ENCODE measurements at places on chromosomes 1 and 21. TPM values are rescaled to one million over a fixed set of nuclear protein-coding genes. Genes with fewer than 3 reads are reported as not detected.

Gene SOD1
- total RNA-seq, result 518 TPM

Gene GLIS1
- 2.3 TPM for total RNA-seq

Gene PRKCZ
- not detected for total RNA-seq

Gene CFAP45
- total RNA-seq, result 0.20 TPM

Gene CYP4A11
- total RNA-seq, result not detected

Gene PALMD
- 10.2 TPM for total RNA-seq

Gene GBP6
- total RNA-seq, result 0.22 TPM

Gene HCN3
- 1.7 TPM for total RNA-seq

Gene OR10X1
- total RNA-seq, result not detected

Gene DDAH1
- total RNA-seq, result 71.0 TPM

Gene TMEM240
- total RNA-seq, result not detected

Gene LCE4A
- total RNA-seq, result not detected

Gene TNFAIP8L2
- not detected for total RNA-seq

Gene LCE3D
- not detected for total RNA-seq

Gene LRRC8D
- 66.7 TPM for total RNA-seq

Gene TFF2
- 0.30 TPM for total RNA-seq

Gene CCDC18
- total RNA-seq, result 14.2 TPM

Gene KRTAP10-7
- total RNA-seq, result not detected

Gene FHAD1
- 1.3 TPM for total RNA-seq

Gene CNIH3
- 23.5 TPM for total RNA-seq

Gene PLA2G2A
- total RNA-seq, result not detected

Gene CRYAA
- not detected for total RNA-seq

Gene TTC22
- 0.15 TPM for total RNA-seq

Gene ACTL8
- total RNA-seq, result 0.39 TPM

Gene UCK2
- 40.4 TPM for total RNA-seq

Gene PTGS2
- 29.4 TPM for total RNA-seq

Gene KIAA1614
- total RNA-seq, result 1.9 TPM

Gene NR5A2
- 0.10 TPM for total RNA-seq

Gene FASLG
- total RNA-seq, result not detected
